Forelimb muscle (tissue), 1 donor: ENCODE measurements at places on chromosomes 1 and 21.
A peak's percentile ranks its signal among the peaks of the same experiment; 100 is the strongest.

GRCh38 chr1:31423418-31423947 is 10.5 kb downstream of the SERINC2 start:
- DNase-seq: no peak

GRCh38 chr1:90705956-90706355 is 11.1 kb downstream of the BARHL2 start:
- no peak for DNase-seq

DNA sequence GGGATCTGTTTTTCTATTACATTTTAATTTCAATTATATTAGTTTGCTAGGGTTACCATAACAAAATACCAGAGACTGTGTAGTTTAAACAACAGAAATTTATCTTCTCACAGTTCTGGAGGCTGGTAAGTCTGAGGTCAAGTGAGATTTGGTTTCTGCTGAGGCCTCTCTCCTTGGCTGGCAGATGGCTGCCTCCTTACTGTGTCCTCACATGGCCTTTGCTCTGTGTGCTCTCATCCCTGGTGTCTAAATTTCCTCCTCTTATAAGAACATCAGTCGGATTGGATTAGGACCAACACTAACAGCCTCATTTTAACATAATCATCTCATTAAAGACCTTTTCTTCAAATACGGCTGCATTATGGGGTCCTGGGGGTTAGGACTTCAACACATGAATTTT is 195.2 kb upstream of the CHODL start:
- no peak for DNase-seq

- DNase-seq: no peak
Observed at GRCh38 chr1:168509875-168510791, 33.7 kb downstream of the XCL2 start.

DNA sequence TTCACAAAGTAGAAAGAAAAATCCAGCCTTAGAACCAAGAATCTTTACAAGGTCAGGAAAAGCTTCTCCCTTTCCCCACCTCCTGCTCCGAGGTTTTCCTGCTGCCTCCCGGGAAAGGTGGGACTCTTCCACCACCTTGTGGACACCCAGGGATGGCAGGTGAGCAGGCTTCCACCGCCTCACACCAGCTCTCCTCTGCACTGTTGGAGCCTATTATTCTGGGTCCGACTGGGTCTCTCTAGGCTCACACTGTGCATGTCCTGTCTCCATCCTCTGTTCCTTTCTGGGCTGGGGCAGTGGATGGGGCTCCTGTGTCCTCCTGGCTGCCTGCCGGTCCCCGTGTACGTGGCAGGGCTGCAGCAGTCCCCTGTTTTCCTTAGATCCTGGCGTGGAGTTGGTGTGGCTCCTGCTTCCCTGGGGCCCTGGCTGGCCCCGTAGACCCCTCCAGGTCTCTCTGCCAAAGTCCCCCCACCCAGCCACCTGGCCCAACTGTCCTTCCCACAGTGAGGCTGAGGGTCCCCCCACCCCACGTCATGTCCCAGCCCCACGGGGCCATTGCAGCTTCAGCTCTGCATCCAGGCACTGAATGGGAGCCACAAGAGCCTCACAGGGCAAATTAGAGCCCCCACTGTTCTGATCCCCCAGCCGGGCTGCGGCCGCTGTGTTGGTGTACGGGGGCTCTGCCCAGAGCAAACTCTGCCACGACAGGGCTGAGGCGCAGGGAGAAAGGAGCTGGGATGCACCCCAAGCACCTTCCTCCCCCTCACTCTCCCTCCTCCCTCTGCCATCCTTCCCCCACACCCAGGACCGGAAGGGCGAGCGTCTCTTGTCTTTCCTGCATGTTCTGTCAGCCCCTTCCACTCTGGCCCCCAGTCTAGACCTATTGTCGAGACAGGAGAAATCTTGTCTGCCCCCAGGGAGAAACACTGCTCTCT is 3.3 kb upstream of the SLC45A1 start:
- DNase-seq: peak; percentile 45

DNA sequence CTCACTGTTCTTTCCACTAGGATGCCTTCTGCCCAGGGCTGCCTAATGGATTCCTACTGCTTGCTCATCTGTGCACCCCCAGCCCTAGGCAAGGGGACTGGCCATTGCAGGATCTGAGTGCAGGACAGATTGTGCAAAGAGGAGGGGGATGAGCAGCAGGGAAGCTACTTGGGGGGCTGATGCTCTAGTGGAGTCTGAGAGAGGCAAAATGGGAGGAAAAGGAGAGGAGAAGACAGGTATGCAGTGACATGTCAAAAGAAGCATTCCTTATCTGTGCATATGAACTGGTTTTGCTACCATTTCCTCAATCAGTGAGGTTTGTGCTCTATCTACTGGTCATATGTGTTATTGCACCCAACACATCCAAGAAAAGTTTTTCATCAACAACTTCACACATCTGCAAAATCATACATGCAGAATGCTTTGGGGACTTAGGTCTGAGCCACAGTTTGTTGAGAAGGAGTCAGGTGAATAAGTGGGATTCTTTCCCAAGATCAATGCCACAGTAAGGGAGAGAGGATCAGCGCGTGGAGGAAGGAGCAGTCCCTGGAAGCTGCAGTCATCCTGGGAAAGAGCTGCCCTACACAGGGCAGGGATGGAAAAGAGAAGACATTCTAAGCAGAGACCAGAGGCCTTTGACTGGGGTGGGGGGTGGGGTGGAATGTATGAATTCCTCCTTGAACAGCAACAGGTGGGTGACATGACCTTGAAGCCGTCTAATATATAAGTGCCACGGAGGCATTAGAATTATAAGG is 14.4 kb downstream of the SLC5A9 start:
- no peak for DNase-seq
